ENCODE measurements at places on chromosomes 2 and 18.
A peak's percentile ranks its signal among the peaks of the same experiment; 100 is the strongest.

DNA sequence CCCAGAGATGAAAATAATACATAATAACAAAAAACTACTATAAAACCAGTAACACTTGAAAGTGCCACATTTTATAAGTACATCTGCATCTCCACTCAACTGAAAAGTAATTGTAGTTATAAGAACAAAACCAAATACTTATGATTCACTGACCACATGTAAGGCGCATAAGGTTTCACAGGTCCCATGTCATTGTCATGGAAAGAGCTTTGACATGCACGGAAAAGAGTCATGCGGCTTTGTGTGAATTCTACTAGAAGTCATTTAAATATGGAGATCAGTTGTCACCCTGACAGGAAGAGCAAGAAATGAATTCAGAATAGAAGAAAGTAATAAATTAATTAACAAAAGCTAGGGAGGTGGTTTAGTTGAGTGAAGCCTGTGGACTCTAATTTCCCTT is 459.1 kb downstream of the CDH2 start:
- no peak for DNase-seq

GRCh38 chr2:148184976-148185375 is 164.1 kb downstream of the MBD5 start:
- no peak for DNase-seq

- no peak for DNase-seq
Measured at GRCh38 chr2:76851000-76851399, 671.2 kb downstream of the LRRTM4 start.

DNA sequence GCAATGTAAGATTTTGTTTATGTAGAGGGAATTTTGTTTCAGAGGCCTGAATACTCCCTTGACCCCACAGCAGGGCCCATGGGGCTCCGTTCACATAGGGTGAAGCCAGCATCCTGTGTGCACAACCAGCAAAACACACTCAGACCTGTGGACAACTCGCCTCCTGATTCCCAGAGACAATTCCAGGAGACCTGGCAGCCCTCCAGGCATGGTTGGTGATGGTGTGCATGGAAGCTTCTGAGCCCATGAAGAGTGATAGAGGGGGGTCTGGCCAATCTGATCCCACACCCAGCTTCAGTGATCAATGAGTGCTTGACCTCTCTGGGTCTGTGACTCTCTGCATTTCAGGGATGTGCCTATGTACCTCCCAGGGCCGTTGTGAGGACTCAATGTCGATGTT is 91.0 kb upstream of the RAB6C start:
- DNase-seq: no peak

DNA sequence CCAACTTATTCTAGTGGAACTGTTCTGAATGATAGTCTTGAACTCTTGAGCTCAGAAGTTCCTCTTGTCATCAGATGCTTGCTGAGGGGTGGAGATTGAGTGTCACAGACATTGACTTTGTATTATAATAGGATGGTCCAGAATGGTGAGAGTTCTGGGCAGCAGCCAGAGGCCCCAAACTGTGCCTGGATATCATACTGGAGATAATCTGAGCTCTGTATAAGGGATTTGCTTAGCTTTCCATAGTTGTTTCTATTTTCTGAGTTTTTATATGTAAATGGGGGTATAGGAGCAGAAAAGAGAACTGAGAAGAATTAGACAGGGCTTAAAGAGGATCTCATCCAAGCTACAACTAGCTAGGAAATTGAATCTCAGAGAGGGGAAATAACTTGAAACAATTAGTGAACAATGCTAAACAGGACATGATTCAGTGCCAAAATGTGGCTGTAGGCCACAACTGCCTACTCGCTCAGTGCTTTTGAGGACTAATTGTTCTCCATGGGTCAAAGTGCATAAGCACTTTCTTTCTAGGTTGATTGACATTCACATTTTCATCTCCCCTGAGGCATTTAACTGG is 10.1 kb upstream of the LCLAT1 start:
- DNase-seq: no peak

GRCh38 chr2:64915510-64915900 is 73.7 kb upstream of the SLC1A4 start:
- DNase-seq: no peak

- no peak for DNase-seq
Measured at GRCh38 chr18:1805521-1805920, 765.8 kb downstream of the METTL4 start.

GRCh38 chr2:99169534-99169933 is 11.3 kb downstream of the MITD1 start:
- no peak for DNase-seq

DNA sequence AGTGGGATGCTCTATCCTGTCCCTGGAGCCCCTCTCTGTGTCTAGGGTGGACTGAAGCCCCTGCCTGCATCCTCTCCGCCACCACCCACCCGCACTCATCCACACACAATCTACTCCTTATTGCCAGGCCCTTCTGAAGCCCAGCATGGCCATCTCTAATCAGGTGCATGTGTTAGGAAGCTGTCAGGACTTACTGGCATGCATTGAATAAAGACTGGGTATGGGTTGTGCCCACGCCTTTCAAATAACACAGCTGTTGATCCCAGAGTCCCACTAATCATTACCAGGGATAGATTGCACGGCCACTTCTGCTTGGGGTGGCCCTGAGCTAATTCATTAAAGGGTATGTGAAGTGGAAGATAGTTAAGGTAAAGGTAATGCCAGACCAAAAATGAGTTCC is 88.4 kb downstream of the CABLES1 start:
- no peak for DNase-seq

DNA sequence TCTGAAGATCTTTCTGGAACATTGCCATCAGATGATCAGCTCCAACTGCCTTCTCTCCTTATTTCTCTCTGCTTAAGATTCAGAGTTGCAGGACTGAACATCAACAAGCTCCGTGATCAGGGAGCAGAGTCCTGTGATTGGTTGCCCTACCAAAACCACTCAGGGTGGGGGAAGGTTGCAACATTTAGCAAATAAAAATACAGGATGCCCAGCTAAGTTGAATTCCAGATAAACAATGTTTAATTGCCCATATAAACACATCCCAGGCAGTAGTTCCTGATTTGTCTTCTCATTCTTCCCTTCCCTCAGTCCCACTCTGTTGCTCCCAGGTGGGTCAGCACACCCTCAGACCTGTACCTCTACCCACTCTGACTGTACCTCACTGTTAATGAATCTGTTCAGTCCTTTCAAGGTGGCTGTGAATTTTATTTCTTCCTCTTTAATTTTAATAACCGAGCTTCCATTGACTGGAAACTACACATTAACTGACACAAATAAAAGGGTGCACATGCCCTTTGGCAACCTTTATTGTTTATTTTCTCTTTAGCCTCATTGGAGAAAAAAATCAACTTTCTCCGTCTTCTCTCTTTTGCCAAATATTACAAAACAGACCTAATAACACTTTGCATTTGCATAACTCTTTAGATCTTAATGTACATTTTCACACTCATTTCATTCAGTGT is 167.1 kb upstream of the PKDCC start:
- no peak for DNase-seq

- no peak for DNase-seq
Measured at GRCh38 chr2:115649731-115650130, 1207.3 kb downstream of the DPP10 start.

DNA sequence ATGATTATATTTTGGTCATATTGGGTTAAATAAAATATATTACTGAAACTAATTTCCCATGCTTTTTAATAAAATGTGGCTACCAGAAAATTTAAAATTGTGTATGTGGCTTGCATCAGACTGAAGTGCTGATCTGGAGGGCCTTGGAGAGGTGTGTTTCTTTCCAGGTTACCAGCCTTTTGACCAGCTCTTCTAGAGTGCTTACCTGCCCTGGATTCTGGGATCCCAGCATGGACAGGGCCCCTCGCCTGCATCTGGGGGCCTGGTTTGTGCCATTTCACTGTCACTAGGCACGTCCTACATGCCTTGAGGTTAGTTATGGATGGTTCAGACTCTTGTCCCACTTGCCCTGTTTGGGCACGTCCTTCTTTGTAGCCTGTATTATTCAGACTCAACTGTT is 10.5 kb downstream of the RNF144A start:
- DNase-seq: no peak

DNA sequence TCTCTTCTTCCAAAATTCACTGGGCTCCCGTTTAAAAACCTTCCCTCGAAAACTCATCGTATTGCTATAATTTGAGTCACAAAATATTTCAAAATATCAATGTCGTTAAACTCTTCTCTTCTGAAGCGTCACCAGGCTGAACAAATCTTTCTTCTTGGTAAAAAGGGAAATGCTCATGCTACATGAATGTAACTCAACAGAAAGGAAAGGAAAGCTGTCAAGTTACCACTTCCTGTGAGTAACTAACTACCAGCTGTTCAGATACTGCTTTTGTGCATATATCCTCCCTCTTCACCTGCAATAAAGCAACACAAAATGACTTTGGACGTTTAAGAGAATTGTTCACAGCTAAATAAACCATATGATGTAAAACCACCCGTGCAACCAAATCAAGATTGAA is 95.4 kb downstream of the DOCK10 start:
- no peak for DNase-seq

- no peak for DNase-seq
Measured at GRCh38 chr2:150900913-150901312, 360.8 kb downstream of the RBM43 start.

- DNase-seq: no peak
Measured at GRCh38 chr2:130807659-130808385, 28.9 kb upstream of the ARHGEF4 start.

GRCh38 chr18:13597068-13597467 is 129.3 kb downstream of the FAM210A start:
- DNase-seq: no peak

- no peak for DNase-seq
Measured at GRCh38 chr18:69755041-69755440, 192.6 kb downstream of the CD226 start.

DNA sequence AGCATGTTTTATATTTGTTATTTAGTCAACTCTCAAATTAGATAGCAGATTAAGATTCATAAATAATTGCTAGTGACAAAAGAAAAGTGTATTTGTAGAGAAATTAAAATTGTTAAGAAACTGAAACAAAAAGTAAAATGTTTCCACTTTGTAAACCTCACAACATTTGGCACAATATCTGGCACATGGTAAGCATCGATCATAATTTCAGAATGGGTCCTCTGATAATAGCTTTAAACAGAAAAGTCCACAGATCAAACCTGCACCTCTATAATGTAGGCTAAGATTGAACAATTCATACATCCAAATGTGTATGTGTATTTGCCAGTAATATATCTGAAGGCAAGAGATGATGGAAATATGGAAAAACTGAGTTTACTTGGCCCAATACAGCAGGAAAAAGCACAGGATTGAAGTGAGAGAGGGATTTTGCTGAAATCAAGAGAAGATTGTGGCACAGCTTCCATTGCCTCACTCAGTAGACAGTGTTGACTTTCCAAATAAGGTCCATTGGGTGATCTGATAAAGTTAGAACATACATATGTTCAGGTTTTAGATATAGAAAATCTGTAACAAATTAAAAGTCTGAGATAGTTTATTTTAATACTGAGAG is 39.4 kb downstream of the COBLL1 start:
- no peak for DNase-seq

GRCh38 chr2:221567231-221567760 is 4.8 kb downstream of the EPHA4 start:
- DNase-seq: no peak

GRCh38 chr2:11829324-11829946 is 83.0 kb downstream of the LPIN1 start:
- no peak for DNase-seq

DNA sequence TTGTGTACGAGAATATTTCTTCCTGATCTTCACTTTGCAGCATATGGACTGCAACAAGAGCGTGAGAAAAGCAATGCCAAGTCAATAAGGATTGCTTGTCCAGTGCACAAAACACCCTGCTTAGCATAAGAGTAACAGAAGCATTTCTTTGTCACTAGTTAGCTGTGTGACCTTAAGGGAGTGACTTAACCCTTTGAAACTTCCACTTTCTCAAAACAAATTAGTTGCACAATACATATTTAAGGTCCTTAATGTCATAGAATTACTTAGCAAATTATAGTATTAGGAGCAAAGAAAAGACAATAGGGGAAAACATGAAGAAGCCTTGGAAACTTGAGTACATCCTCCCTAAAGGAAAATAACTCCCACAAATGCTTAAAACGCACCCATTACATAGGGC is 230.1 kb downstream of the RNF152 start:
- DNase-seq: no peak

- no peak for DNase-seq
Measured at GRCh38 chr18:12659904-12660605, 2.1 kb upstream of the SPIRE1 start.

- DNase-seq: peak; percentile 96
Measured at GRCh38 chr2:54455563-54456361, at the start of gene SPTBN1. Gene SPTBN1 (plus strand): TSS chr2:54456327. CDS start chr2:54526419, 70,092 bp downstream.

DNA sequence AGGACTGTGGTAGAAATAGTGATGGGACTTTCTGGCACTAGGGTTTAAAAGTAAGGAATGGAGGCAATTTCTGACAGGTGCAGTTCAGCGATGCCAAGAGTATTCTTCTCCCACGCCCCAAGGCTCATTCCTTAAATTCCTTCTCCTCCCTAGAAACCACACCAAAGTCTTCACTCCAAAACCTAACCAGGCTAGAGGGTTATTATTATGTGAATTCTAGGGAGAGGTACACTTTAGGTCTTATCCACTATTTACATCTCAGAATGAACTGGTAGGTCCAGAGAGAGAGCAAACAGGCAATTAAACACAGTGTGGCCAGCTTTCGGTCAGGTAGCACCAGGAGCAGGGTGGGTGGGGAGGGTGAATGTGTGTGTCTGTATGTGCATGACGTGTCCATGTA is 11.4 kb downstream of the IL1F10 start:
- no peak for DNase-seq

GRCh38 chr18:2654928-2655177 is 673 bp upstream of the SMCHD1 start:
- DNase-seq: no peak

- DNase-seq: no peak
Measured at GRCh38 chr2:144553379-144553778, 33.5 kb upstream of the ZEB2 start.

DNA sequence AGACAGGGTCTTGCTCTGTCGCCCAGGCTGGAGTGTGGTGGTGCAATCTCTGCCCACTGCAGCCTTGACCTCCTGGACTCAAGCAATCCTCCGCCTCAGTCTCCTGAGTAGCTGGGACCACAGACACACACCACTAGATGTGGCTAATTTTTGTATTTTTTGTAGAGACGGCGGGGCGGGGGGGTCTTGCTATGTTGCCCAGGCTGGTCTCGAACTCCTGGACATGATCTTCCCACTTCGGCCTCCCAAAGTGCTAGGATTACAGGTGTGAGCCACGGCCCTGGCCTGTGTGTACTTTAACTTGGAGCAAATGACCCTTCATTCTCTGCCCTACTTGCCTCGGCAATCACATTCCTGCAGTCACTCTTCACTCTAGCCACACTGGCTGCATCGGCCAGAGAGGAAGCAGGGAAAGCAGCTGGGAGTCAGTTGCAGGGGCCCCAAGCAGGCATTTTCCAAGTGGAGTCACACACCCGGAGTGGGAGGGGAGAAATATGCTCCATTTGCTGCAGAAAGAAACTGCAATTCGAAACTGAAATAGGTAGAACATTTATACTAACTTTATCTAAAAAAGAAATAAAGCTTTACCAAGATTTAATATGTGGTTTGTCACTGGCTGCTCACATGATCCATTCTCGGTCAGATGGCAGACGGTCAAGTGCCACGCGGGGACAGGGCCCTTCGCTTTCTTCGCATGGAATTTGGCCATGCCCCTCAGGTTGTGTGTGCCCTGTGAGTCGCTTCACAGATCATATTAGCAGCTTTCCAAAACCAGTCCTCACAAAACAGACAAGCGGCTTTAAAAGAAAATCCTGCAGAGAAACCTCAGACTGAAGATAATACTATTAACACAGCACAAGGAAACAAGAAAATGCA is 37.1 kb downstream of the FAM161A start:
- no peak for DNase-seq

GRCh38 chr2:236536727-236537398 is 32.8 kb upstream of the ACKR3 start:
- DNase-seq: no peak
